Colonic mucosa (tissue), 4 donors: ENCODE measurements at places on chromosomes 12 and 14. TPM values are rescaled to one million over a fixed set of nuclear protein-coding genes. Genes with fewer than 3 reads are reported as not detected.

- no peak overlapping the region for H3K4me3 ChIP-seq
- H3K27me3 ChIP-seq = no peaks in the 10 kb centered on the region
- peaks cover 11% of the 10 kb centered on the region for H3K36me3 ChIP-seq
- no peaks in the 10 kb centered on the region for H3K4me1 ChIP-seq
- no peak for DNase-seq
- H3K27ac ChIP-seq = no peak overlapping the region
These were observed 9.8 kb downstream of the KMT5A start for GRCh38 chr12:123393747-123394146.

- no peak overlapping the region for H3K27ac ChIP-seq
- DNase-seq = no peak
- no peak overlapping the region for H3K4me3 ChIP-seq
- H3K27me3 ChIP-seq = no peaks in the 10 kb centered on the region
- H3K4me1 ChIP-seq = no peaks in the 10 kb centered on the region
These were observed 123.7 kb downstream of the KIF21A start for GRCh38 chr12:39319180-39319579.

- no peaks in the 10 kb centered on the region for H3K36me3 ChIP-seq
- no peaks in the 10 kb centered on the region for H3K4me1 ChIP-seq
- H3K4me3 ChIP-seq = no peak overlapping the region
- no peaks in the 10 kb centered on the region for H3K27me3 ChIP-seq
- H3K27ac ChIP-seq = no peak overlapping the region
These were observed 19.1 kb downstream of the FBXW8 start for GRCh38 chr12:116929885-116930284.

- H3K27ac ChIP-seq = no peak within 1 kb of the TSS
- peaks cover 13% of the 10 kb centered on the region for H3K27me3 ChIP-seq
These were observed at the start of gene LIN7A for GRCh38 chr12:80937391-80938238. TSS of gene LIN7A (minus strand) at chr12:80937934. CDS start at chr12:80937722, 212 bp downstream.

GRCh38 chr12:66025477-66025876 is 105.1 kb downstream of the LLPH start:
- no peak overlapping the region for H3K27ac ChIP-seq
- DNase-seq = no peak
- no peak overlapping the region for H3K4me3 ChIP-seq
- peaks cover 3% of the 10 kb centered on the region for H3K27me3 ChIP-seq
- H3K4me1 ChIP-seq = no peaks in the 10 kb centered on the region

DNA sequence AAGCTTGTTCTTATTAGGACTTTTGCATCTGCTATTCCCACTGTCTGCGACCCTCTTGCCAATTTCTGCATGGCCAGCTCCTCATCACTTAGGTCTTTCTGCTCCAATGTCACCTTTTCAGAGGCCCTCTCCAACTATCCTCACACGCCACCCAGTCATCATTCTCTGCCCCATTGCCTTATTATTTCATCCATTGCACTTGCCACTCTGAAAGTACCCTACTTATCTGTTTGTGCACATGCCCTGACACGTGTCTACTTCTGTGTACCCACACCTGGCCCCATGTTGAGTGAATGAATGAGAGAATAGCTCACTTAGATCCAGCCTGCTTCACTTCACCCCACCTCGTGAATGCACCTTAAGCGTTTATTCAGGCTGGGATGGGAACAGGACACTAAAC is 218.7 kb upstream of the TBX3 start:
- H3K4me1 ChIP-seq = no peaks in the 10 kb centered on the region
- no peak for DNase-seq
- H3K27ac ChIP-seq = no peak overlapping the region
- no peaks in the 10 kb centered on the region for H3K27me3 ChIP-seq

- H3K27ac ChIP-seq = no peak overlapping the region
- H3K36me3 ChIP-seq = no peaks in the 10 kb centered on the region
- H3K4me1 ChIP-seq = no peaks in the 10 kb centered on the region
- no peak for DNase-seq
These were observed 58.0 kb upstream of the CDKN3 start for GRCh38 chr14:54338696-54339317.

- H3K27ac ChIP-seq = no peak overlapping the region
- no peak overlapping the region for H3K4me3 ChIP-seq
- no peak for DNase-seq
- no peaks in the 10 kb centered on the region for H3K4me1 ChIP-seq
- no peaks in the 10 kb centered on the region for H3K27me3 ChIP-seq
These were observed 72.9 kb upstream of the SFSWAP start for GRCh38 chr12:131637986-131638385.

DNA sequence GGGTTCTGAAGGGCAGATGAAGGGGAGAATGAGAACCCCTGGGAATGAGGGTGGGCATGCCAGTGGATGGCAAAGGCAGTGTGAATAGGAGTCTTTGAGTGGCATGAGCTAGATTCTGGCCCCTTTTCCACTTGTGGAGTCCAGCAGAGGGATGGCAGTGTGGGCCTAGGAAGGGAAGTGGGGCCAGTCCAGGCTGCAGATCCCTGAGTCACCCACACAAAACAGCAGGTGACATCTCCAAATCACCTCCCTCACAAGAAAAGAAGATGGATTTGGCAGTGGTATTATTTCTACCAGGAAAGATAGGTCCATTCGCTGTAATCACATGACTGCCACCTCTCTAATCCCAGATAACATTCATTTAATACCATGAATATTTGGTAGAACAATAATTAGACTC is 151.3 kb downstream of the TTC7B start:
- H3K4me3 ChIP-seq = no peak overlapping the region
- no peak overlapping the region for H3K27ac ChIP-seq
- H3K4me1 ChIP-seq = peaks cover 4% of the 10 kb centered on the region
- H3K36me3 ChIP-seq = no peaks in the 10 kb centered on the region
- no peaks in the 10 kb centered on the region for H3K27me3 ChIP-seq

GRCh38 chr14:35218963-35219362 is 73.2 kb upstream of the PSMA6 start:
- no peaks in the 10 kb centered on the region for H3K4me1 ChIP-seq
- no peak overlapping the region for H3K27ac ChIP-seq
- H3K4me3 ChIP-seq = no peak overlapping the region
- no peak for DNase-seq
- H3K36me3 ChIP-seq = no peaks in the 10 kb centered on the region

GRCh38 chr12:32366714-32367113 is 32.6 kb upstream of the FGD4 start:
- H3K4me1 ChIP-seq = no peaks in the 10 kb centered on the region
- no peaks in the 10 kb centered on the region for H3K27me3 ChIP-seq
- no peak overlapping the region for H3K27ac ChIP-seq
- H3K36me3 ChIP-seq = no peaks in the 10 kb centered on the region

GLIPR1L2 gene
- total RNA-seq = 0.16 TPM

DHRS7 gene
- 87.1 TPM for total RNA-seq

SDR9C7 gene
- not detected for total RNA-seq

RFX4 gene
- total RNA-seq = not detected

KITLG gene
- total RNA-seq = 32.8 TPM

FGD6 gene
- 9.8 TPM for total RNA-seq

APOF gene
- not detected for total RNA-seq

AKAP6 gene
- 10.3 TPM for total RNA-seq

GOLGA3 gene
- 70.3 TPM for total RNA-seq

USP5 gene
- 132 TPM for total RNA-seq
